Left ventricle myocardium inferior (tissue), 1 donor: ENCODE measurements at places on chromosomes 4 and X. TPM values are rescaled to one million over a fixed set of nuclear protein-coding genes. Genes with fewer than 3 reads are reported as not detected.

DNA sequence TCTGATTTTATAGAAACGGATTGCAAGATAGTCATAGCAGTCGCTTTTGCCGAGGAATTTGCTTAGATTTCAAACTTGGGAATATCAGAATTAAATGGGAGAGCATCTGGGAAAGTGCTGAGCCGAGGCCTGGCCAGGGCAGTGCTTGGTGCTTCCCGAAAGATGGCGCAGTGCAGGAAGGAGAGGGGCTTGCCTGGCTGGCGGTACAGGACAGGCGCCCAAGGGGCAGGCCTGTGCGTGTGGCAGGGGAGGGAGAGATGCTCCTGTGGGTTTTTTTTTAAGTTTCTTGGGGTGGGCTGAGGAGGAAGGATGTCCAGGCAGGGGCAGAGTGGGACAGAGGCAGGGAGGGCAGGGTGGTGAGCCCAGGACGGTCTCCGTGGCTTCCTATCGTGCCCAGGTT lies 241.1 kb downstream of the AFAP1 start:
- peaks cover 6% of the 10 kb centered on the region for H3K4me1 ChIP-seq
- no peak overlapping the region for H3K4me3 ChIP-seq
- no peak for DNase-seq

DNA sequence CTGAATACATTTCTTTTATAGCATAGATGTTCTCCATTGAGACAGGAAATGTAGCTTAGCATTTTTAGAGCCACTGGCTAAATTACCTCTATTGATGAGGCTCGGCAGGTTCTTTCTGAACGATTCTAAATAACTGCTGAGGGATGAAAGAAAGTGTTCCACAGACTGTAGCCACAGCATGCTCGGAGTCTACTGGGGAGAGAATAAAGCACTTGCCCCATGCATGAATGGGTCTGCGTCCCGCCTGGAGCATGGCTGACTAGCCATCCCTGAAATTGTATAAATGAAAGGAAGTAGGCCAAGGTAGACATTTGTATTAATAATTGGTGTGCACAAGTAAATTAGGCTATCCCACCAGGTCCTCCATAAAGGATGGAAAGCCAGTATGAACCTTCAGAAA lies 269.8 kb downstream of the COL25A1 start:
- DNase-seq, result no peak
- H3K4me1 ChIP-seq, result no peaks in the 10 kb centered on the region
- H3K27me3 ChIP-seq, result no peaks in the 10 kb centered on the region
- H3K36me3 ChIP-seq, result no peaks in the 10 kb centered on the region
- no peak overlapping the region for H3K4me3 ChIP-seq

NPY5R gene
- 0.25 TPM for total RNA-seq

AVPR2 gene
- total RNA-seq, result 3.1 TPM

DNA sequence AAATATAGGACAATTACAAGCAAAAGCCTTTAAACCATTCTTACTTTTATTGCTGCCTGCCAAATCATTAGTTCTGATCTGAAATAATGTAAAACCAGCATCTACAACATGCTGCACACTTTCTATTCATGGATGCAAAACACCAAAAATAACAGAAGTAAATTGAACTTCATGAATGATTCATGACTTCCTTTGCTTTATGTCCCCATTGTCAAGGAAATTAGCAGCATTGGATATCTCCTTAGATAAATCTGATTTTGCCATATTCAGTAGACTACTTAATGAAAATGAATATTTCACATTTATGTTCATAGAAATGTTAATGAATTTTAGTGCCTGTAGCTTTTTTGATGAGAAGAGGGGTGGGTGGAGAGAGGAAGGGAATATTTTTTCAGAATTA lies 132.6 kb downstream of the COMMD8 start:
- H3K36me3 ChIP-seq, result no peaks in the 10 kb centered on the region
- DNase-seq, result no peak
- no peak overlapping the region for H3K4me3 ChIP-seq

GRCh38 chr4:110970642-110971041 lies 347.8 kb upstream of the PITX2 start:
- no peaks in the 10 kb centered on the region for H3K4me1 ChIP-seq
- H3K27me3 ChIP-seq, result no peaks in the 10 kb centered on the region
- no peak for DNase-seq
- no peak overlapping the region for H3K4me3 ChIP-seq

DNA sequence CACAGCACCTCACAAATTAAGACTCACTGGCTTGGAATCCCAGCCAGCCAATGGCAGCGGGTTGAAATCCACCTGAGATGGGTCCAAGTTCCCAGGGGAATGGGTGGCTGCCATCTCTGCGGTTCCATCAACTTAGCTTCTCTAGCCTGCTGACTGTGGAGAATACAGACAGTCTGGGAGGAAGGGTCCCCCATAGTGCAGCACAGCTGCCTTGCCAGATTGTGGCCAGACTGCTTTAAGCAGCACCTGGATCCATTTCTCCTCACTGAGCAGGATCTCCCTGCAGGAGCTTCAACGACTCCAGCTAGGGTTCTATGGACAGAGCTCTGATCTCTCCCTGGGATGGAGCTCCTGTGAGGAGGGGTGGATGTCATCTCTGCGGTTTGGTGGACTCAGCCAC lies 51.8 kb downstream of the DCK start:
- H3K27me3 ChIP-seq, result no peaks in the 10 kb centered on the region
- no peak overlapping the region for H3K27ac ChIP-seq
- no peaks in the 10 kb centered on the region for H3K36me3 ChIP-seq
- H3K4me3 ChIP-seq, result no peak overlapping the region
- DNase-seq, result no peak

- no peaks in the 10 kb centered on the region for H3K36me3 ChIP-seq
- H3K27me3 ChIP-seq, result peaks cover 11% of the 10 kb centered on the region
- H3K4me3 ChIP-seq, result no peak overlapping the region
- H3K4me1 ChIP-seq, result no peaks in the 10 kb centered on the region
- no peak overlapping the region for H3K27ac ChIP-seq
- DNase-seq, result no peak
Measured at GRCh38 chr4:6056976-6057766, 38.9 kb upstream of the C4orf50 start.

- H3K27ac ChIP-seq, result no peak overlapping the region
- H3K36me3 ChIP-seq, result no peaks in the 10 kb centered on the region
Measured at GRCh38 chr4:139603576-139604410, 47.8 kb upstream of the SETD7 start.

DNA sequence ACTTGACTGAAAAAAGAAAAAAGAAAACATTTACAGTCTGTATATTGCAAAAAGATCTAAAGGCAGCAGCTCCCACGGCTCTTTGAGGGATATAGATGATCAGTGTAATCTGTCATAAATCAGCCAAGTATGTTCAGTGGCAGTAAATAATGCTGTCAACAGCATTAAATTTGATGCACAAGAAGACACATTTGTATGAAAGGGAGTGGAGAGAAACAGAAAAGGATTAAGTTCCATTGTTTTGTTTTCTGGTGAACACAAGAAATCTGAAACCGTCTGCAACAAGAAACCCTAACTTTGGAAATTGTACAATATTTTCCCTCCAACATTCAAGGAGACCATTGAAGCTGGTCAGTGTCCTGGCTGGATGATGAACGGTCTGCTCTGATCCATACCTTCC lies 27.6 kb upstream of the C1QTNF7 start:
- DNase-seq, result no peak
- H3K27ac ChIP-seq, result peak overlapping the region; percentile 31
- no peaks in the 10 kb centered on the region for H3K27me3 ChIP-seq
- H3K36me3 ChIP-seq, result no peaks in the 10 kb centered on the region
- H3K4me3 ChIP-seq, result no peak overlapping the region

GRCh38 chr4:66430856-66431255 lies 760.6 kb upstream of the EPHA5 start:
- no peaks in the 10 kb centered on the region for H3K36me3 ChIP-seq
- no peak overlapping the region for H3K27ac ChIP-seq
- no peaks in the 10 kb centered on the region for H3K27me3 ChIP-seq
- no peak for DNase-seq

- H3K4me1 ChIP-seq, result no peaks in the 10 kb centered on the region
- no peaks in the 10 kb centered on the region for H3K27me3 ChIP-seq
- no peak overlapping the region for H3K4me3 ChIP-seq
- H3K27ac ChIP-seq, result no peak overlapping the region
Measured at GRCh38 chr4:28232376-28232775, 1371.7 kb downstream of the STIM2 start.

GATA1 gene
- total RNA-seq, result not detected

DNA sequence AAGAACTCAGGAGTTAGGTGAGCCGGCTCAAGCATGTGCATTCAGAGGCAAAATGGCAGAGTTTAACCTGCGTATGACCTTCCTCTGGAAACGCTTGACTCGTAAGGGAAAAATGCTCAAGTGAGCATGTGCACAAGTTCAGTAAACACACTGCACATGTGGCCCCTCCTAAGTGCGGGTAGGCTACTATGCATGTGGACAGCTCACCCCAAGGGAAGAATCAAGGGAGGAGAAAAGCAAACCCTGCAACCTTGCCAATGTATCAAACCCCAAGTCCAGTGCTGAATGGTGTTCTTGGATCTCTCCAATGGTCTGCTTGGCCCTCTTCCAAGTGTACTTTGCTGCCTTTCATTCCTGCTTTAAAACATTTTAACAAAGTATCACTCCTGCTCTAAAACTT lies 407.1 kb downstream of the ADAM29 start:
- no peaks in the 10 kb centered on the region for H3K4me1 ChIP-seq
- H3K27me3 ChIP-seq, result no peaks in the 10 kb centered on the region
- H3K4me3 ChIP-seq, result no peak overlapping the region
- H3K27ac ChIP-seq, result no peak overlapping the region
- H3K36me3 ChIP-seq, result no peaks in the 10 kb centered on the region

- peaks cover 28% of the 10 kb centered on the region for H3K27me3 ChIP-seq
- peaks cover 6% of the 10 kb centered on the region for H3K36me3 ChIP-seq
- peak overlapping the region; percentile 61 for H3K27ac ChIP-seq
- H3K4me3 ChIP-seq, result no peak overlapping the region
- H3K4me1 ChIP-seq, result peaks cover 65% of the 10 kb centered on the region
Measured at GRCh38 chr4:3473181-3473950, 10.3 kb downstream of the DOK7 start.

- H3K4me1 ChIP-seq, result peaks cover 35% of the 10 kb centered on the region
- peak overlapping the region; percentile 65 for H3K27ac ChIP-seq
Measured at GRCh38 chr4:150164956-150165629, 86.8 kb downstream of the DCLK2 start.

GRCh38 chr4:36676139-36677050 lies 395.0 kb downstream of the DTHD1 start:
- no peak for DNase-seq
- H3K27me3 ChIP-seq, result no peaks in the 10 kb centered on the region
- no peaks in the 10 kb centered on the region for H3K36me3 ChIP-seq
- H3K4me3 ChIP-seq, result no peak overlapping the region
- H3K4me1 ChIP-seq, result no peaks in the 10 kb centered on the region
- H3K27ac ChIP-seq, result no peak overlapping the region

- no peak for DNase-seq
- H3K4me1 ChIP-seq, result peaks cover 22% of the 10 kb centered on the region
- no peaks in the 10 kb centered on the region for H3K27me3 ChIP-seq
- H3K4me3 ChIP-seq, result no peak overlapping the region
Measured at GRCh38 chr4:74546057-74546456, 101.1 kb downstream of the AREG start.

DNA sequence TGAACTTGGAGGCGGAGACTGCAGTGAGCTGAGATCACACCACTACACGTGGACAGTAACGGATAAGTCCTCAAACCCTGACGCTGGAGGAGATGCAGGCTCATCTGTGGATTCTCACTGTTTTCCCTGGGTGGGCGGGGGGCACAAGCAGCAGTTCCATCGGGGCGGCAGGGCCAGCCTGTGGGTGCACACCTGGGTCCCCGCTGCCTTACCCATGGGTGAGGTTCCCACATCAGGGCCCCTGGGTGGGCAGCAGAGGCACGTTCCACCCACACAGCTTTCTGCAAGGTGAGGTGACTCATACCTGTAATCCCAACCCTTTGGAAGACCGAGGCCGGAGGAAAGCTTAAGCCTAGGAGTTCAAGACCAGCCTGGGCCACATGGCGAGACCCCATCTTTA lies 56.6 kb upstream of the MXD4 start:
- H3K36me3 ChIP-seq, result peaks cover 10% of the 10 kb centered on the region
- H3K4me3 ChIP-seq, result no peak overlapping the region
- H3K27me3 ChIP-seq, result no peaks in the 10 kb centered on the region
- no peak for DNase-seq
- H3K4me1 ChIP-seq, result no peaks in the 10 kb centered on the region

GRCh38 chr4:52876069-52876468 lies 14.0 kb downstream of the RASL11B start:
- no peak overlapping the region for H3K27ac ChIP-seq
- no peak for DNase-seq
- no peaks in the 10 kb centered on the region for H3K27me3 ChIP-seq
- no peak overlapping the region for H3K4me3 ChIP-seq
- H3K36me3 ChIP-seq, result no peaks in the 10 kb centered on the region

CXCL11 gene
- not detected for total RNA-seq

DNA sequence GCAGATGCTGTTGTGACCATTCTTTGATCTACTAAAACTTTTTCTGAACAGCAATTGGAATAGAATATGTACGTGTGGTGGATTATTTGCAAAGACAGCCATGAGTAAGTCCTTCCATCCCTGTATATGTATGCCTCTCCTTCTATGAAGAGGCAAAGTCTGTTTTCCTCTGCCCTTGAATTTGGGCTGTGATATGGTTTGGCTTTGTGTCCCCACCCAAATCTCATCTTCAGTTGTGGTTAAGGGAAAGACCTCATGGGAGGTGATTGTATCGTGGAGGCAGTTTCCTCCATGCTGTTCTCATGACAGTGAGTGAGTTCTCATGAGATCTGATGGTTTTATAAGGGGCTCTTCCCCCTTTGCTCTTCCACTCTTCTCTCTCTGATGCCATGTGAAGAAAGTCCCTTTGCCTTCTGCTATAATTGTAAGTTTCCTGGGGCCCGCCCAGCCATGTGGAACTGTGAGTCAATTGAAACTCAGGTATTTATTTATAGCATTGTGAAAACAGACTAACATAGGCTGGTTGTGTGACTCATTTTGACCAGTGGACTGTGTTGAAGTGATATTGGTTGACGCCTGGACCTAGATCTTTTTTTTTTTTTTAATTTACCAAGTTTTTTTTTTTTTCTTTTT lies 108.3 kb upstream of the CAMK2D start:
- no peak overlapping the region for H3K27ac ChIP-seq
- no peak overlapping the region for H3K4me3 ChIP-seq
- no peak for DNase-seq
- no peaks in the 10 kb centered on the region for H3K36me3 ChIP-seq
- H3K4me1 ChIP-seq, result no peaks in the 10 kb centered on the region
- no peaks in the 10 kb centered on the region for H3K27me3 ChIP-seq

DNA sequence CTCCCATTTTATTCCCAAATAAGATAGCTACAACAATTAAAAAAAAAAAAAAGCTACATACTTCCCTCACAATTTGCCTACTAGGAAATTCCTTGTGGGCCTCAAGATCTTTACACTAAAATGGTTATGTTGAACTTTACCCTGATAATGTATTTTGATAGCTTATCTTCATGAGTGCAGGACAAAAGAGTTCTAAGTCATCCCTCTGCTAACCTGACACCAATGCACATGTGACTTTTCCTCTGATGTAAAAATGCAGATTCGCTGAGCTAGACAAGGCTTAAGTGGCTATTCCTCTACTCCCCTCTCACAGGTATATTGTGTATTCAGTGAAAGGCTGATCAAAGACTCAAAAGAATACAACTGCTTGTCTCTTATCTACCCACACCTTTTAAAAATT lies 22.5 kb downstream of the ELF2 start:
- H3K4me1 ChIP-seq, result peaks cover 59% of the 10 kb centered on the region
- no peaks in the 10 kb centered on the region for H3K27me3 ChIP-seq
- no peaks in the 10 kb centered on the region for H3K36me3 ChIP-seq
- H3K27ac ChIP-seq, result no peak overlapping the region
- no peak for DNase-seq
